ENCODE measurements at places on chromosomes 5 and 9.

DNA sequence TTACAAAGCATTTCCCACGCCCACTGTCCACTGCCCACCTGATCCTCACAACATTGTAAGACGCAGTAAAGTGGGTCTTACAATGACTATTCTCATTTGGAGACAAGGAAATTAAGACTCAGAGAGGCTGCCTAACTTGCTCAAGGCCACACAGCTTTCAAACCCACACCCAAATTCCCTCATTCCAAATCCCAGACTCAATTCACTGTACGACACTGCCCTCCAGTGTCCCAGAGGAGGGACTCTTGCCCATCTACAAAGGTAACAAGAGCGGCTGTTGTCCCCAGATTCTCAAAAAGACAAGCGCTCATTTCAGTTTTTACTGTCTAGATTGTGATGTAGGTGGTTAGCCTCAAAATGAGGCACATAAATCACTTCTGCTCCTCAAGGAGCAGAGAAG is 184.6 kb downstream of the ACTL7B start:
- DNase-seq = no peak

- DNase-seq = no peak
Observed at GRCh38 chr9:16412740-16413139, 457.7 kb downstream of the BNC2 start.

DNA sequence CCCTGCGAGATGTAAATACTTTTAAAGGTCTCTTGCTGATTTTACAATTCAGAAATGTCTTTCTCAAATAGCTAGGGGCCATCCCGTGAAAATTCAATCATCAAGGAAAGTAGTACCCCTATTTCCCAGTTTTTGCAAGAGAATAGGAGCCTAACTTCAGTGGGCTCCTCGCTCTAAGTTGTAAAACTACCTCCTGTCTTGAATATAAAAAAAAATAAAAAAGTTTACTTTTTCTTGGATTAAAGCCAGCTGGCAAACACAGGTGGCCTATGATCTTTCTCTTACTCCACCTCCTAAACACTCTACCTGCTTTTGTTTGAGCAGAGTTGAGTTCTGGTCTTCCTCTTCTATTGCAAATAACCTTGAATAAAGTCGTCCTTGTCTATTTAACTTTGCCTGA is 79.4 kb downstream of the SLCO4C1 start:
- DNase-seq = no peak

- no peak for DNase-seq
Observed at GRCh38 chr5:171845857-171846256, 60.2 kb downstream of the SMIM23 start.

GRCh38 chr9:12091865-12092527 is 601.2 kb upstream of the TYRP1 start:
- no peak for DNase-seq

DNA sequence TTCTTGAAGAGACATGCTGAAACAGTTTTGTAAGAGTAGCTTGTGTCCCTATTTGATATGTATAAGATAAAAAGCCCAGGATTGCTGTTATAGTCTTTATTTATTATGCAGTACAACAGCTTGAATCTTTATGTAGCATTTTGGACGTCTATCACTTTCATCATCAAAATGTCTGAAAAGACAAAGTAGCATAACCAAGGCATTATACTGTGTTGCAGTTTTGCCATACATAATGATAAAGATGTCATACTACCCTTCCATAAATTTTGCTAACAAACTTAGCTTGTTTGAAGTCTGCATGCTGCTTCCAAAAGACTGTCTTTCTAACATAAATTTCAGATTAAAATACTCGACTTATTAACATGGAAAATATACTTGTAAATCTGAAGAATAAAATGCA is 127.8 kb downstream of the PRR16 start:
- no peak for DNase-seq

DNA sequence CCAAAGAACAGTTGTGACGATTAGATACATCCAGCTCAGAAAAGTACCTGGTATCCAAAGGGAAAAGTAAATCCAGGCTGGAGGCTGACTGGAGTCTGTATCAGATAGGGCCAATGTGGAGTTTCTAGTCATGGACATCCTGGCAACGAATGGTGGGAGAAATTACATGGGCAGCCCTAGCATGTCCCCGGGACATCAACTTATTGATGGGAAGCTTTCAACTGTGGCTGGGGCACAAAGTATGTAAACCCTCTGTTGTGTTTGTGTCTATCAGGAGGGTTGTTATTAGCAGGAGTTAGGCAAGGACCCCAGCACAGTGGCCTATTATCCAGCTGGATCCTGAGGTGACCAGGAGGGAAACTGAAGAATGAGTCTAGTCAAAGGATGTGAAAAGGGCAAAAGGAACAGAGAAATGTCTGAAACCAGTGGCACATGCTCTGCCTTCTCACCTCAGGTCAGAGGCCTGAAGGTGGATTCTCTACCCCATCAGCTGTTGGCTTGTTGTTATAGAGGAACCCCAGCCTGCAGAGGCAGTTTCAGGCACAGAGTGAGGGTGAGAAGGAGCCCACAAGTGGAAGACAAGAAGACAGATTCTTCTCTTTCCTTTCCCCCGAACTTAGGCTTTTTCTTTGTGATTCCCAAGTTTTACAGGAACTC is 19.9 kb downstream of the IFNW1 start:
- DNase-seq = no peak

GRCh38 chr5:157253547-157253946 is 12.4 kb upstream of the CYFIP2 start:
- peak; percentile 32 for DNase-seq

DNA sequence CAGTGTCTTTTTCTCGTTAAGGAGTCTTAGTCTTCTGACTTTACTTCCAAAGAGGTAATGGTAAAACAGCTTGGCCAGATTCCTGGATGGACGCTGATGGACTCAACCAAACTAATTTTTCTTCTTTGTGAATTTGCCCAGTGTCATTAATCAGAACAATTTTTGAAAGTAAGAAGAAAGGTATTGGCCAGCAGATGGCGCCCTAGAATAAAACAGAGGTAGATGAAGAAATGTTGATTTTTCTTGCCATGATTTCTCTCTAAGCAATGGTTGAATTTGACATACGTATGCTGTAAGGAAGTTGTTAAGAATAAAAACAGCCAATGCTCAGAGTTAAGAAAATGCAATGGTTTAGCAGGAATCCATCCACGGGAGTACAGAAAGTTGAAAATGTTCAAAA is 500.0 kb downstream of the DIRAS2 start:
- peak; percentile 71 for DNase-seq

DNA sequence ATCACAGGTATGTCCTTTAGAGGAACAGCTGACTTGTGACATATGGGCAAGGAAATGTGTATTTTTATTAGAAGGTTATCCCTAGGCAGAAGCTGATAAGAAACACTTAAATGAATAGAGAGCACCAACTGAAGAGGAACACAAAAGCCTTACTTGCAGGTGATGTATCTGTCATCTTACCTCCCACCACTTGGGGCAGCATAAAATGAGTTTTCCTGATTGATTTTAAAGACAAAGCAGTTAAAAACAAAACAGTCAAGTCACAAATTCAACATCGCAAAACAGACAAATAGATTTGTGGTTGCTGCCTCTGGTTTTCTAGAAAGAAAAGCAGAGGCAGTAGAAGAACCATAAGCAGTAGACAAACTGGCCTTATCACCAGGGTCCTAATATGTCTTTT is 302.4 kb upstream of the ZNF462 start:
- DNase-seq = no peak

DNA sequence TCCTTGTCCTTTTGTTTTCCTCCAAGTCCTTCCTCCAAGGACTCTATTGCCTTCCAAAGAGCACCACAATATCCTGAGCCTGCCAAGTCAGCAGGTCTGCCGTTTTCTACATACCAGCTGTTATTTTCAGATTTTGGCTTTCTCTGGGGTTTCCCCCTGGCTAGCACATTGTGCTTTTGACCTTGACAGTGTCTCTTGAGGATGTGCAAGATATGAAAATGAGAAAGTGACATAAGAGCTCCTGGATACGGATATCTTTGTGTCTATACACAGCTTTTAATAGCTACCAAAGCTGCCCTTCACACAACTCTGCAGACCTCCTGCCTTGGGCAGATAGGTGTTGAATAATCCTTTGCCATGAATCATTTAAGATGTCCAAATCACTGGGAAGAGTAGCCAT is 67.0 kb downstream of the HAPLN1 start:
- DNase-seq = no peak

- DNase-seq = no peak
Observed at GRCh38 chr9:75529463-75529862, 361.0 kb upstream of the PCSK5 start.

DNA sequence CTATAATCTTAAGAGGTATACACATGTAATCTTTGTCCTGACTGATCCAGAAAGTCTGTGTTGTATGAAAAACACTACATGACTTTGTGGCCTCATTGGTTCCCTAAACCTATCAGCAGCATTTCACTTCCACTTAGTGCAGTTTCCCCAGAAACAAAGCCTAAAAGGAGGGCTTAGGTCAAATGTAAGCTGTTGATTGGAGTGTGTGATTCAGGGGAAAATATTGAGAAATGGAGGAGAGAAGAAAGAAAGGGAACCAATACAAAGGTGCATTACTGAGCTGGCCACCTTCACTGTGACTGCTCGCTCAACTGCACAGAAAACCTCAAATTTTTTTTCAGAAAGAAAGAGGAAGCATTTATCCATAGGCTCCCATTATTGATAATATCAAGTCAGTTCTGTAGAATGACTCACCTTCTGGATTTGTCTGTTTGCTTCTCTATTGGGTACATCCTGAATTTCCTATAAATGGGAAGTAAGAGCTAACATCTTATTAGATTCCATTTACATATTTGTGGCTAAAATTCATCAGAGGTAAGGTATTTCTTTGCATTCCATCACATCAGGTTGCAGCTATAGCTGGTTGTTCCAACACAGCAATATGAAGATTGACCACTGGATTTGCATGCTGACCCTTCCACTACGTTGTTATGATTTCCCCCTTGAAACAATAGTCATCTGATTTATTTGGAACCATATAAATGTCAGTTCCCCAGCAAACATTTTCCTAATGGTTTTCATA is 10.3 kb upstream of the FST start:
- no peak for DNase-seq

- no peak for DNase-seq
Observed at GRCh38 chr5:72071906-72072305, 35.4 kb upstream of the MAP1B start.

DNA sequence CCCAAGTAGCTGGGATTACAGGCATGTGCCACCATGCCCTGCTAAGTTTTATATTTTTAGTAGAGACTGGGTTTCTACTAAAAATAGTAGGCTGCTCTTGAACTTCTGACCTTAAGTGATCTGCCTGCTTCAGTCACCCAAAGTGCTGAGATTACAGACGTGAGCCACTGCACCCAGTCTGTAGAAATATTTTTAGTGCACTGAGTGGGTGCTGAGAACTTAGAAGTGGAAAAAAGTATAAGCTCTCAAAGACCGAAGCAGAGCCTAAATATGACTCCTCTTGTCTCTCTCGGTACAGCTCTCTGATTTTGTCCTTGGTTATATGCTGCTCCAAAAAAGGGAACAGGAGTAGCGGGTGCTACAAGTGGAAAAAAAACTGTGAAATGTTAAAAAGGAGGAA is 353.8 kb upstream of the IZUMO3 start:
- no peak for DNase-seq

DNA sequence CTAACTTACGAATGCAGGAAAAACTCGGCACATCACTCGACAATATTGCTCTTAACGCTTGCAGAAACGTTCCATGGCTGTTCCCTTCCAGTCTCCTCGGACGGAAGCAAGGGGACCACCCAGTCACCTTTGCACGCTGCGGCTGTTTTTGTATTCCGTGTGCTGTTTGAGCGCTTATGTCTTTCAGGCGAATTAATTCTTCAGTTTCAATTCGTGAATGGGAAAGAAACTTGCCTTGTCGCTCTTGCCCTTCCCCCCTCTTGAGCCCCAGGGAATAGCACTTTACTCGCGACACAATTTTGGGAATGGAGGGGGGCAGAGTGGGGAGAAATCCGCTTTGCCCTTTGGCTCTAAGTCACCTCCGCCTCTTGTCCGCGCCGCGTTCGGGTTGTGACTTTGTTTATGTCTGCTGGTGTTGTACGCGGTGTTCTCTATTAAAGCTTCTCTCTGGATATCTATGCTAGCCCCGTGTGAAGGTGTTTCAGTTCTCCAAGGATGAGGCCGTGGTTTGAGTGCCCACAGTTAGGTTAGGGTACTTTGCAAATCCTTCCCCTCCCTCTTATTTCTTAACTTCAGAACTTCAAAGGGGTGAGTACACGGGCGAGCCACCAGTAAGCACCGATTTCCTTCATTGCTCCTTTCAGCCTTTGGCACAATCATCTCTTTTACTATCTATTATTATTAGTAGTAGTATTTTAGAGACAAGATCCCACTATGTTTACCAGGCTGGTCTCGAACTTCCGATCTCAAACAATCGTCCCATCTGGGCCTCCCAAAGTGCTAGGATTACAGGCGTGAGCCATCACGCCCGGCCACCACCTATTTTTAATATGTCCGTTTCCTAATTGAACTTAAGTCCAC is 2.7 kb downstream of the FOXB2 start:
- DNase-seq = no peak

DNA sequence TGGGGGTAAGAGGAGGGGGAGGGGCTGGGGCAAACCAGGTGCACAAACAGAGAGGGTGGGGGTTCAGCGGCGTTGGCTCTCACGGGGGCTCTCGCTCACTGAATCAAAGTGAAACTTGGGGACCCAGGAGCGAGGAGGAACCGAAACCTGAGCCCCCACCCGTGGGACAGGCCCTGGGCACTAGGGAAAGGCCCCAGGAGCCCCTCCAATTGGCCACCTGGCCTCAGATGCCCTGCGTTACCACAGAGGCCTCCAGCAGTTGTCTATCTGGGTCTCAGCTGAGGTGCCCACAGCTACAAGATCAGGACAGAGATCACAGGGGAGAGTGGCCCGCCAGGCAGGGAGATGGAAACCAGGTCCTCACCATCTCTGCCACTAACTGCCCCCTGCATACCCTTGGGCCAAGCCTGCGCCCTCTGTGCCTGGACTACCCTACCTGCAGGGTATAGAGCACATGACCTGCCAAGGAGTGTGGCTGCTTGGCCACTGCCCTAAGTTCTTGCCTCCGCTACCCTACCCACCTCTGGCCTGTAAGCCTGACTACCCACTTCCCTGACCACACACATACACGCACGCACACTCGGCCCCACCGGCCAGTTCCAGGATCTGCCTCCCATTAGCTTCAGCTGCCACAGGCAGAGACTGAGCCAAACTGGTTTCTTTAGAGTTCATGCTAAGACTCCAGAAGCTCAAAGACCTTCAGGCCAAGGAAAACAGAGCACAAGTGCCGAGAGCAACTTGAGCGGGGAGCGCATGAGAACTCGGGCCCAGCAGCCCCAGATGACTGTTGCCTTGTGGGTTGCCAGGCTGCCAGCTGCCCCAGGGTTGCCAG is 39.9 kb downstream of the PAX5 start:
- no peak for DNase-seq

Measured in CD4-positive, alpha-beta T cell treated with Interleukin-17A for 4 hours (primary cell).